Stimulated activated CD8-positive, alpha-beta memory T cell treated with anti-CD3 and anti-CD28 coated beads, Interleukin-4, amount 100 ng/mL, for 4 hours (primary cell): ENCODE measurements at places on chromosomes 13 and 19.

GRCh38 chr19:28309070-28309469 lies 903.9 kb downstream of the UQCRFS1 start:
- no peak for DNase-seq

- no peak for DNase-seq
Observed at GRCh38 chr19:33689138-33689746, 67.5 kb downstream of the CHST8 start.

DNA sequence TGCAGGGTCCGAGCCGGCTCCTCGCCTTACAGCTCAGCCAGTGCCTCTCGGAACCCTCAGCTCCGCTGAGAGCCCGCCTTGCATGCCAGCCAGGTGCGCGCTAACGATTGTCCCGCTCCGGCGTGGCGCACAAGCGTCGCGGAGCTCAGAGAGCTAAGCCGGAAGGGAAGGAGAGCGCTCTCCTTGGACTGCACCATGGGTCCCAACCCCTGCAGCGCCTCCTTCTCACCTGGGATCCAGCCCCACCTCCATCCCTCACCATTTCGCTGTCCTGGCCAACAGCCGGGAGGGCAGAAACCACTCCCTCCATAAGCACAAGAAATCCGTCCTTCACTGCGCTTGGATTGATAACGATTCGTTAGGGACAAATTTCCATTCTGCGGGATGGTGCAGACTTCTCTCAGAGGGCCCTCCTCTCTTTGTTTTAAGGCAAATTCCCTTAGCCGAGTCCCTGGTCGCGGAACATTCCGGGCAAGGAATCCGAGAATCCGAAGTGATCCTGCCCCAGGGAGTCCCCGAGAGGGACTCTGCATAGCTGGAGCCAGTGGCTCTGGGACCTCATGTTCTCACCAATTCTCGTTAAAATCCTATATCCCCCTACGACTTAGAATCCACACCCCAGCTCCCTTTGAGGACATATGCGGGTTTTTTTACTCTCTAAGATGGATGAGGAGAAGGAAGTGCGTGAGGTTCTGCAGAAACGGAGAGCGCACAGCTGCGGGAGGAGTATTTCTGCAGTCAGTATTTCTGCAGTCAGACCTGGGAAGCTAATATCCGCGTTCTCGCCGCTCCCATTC lies 2.8 kb downstream of the GSX1 start:
- DNase-seq = no peak

GRCh38 chr19:54875506-54875905 lies 1.5 kb downstream of the FCAR start:
- no peak for DNase-seq

- no peak for DNase-seq
Observed at GRCh38 chr13:102940770-102941169, 94.9 kb downstream of the ERCC5 start.

DNA sequence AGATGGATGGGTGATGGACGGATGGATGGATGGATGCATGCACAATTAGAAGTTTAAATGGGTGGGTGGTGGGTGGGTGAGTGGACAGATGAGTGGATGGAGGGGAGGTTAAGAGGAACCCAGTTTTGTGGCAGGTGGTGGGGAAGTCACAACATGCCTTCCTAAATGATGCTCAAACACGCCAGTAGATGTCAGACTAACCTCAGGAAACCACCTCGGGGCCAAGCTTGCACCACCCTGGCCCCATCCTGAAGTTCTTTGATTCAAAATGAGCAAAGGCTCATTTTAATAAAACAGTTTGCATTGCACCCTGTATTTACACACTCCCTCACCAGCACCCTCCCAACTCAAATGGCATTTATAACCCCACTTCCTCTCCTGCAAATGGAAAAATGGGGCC lies 91.4 kb upstream of the CACNA1A start:
- no peak for DNase-seq

DNA sequence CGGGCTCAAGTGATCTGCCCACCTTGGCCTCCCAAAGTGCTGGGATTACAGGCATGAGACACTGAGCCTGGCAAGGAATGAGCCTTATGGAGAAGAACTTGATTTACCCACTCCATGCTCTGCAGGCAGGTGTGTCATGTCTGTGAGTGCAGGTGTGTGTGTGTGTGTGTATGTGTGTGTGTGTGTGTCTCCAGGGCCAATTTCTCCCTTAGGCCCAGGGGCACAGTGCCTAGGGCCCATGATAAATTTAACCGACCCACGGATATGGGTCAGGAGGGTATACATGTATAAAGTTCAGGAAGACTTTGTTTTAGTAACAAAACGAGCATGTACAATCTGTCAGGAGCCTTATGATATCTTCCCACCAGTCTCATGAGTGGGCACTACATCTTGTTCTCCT lies 4.6 kb upstream of the FOSB start:
- DNase-seq = no peak

DNA sequence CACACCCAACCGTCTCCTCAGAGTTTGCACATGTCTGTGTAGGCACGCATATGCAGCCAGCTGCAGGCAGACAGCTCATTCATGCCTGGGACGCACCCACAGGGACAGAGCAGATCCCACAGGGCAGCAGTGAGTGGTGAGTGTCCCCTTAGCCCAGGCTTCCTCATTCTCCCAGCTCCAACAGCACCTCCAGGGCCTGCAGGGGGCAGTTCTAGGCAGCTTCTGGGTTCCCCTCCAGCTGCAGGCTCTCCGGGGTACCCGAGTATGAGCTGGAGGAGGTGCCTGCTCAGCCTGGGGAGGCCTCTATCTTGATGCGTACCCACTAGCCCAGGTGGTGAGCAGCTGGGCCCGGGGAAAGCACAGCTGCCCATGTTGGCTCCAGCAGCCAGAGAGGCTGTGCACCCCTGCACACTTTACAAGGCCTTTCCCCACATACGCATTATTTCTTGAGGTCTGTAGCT lies 1.3 kb upstream of the SHANK1 start:
- no peak for DNase-seq
